Stimulated activated CD4-positive, alpha-beta T cell treated with anti-CD3 and anti-CD28 coated beads, TNF-alpha, amount 100 ng/mL, for 1 hour (primary cell): ENCODE measurements at places on chromosomes 12 and 14.

GRCh38 chr12:114955414-114956014 is 271.5 kb upstream of the TBX3 start:
- no peak for DNase-seq

- DNase-seq, result no peak
Measured at GRCh38 chr12:130526813-130527212, 189.1 kb downstream of the PIWIL1 start.

- DNase-seq, result no peak
Measured at GRCh38 chr14:41349289-41349910, 257.3 kb upstream of the LRFN5 start.

DNA sequence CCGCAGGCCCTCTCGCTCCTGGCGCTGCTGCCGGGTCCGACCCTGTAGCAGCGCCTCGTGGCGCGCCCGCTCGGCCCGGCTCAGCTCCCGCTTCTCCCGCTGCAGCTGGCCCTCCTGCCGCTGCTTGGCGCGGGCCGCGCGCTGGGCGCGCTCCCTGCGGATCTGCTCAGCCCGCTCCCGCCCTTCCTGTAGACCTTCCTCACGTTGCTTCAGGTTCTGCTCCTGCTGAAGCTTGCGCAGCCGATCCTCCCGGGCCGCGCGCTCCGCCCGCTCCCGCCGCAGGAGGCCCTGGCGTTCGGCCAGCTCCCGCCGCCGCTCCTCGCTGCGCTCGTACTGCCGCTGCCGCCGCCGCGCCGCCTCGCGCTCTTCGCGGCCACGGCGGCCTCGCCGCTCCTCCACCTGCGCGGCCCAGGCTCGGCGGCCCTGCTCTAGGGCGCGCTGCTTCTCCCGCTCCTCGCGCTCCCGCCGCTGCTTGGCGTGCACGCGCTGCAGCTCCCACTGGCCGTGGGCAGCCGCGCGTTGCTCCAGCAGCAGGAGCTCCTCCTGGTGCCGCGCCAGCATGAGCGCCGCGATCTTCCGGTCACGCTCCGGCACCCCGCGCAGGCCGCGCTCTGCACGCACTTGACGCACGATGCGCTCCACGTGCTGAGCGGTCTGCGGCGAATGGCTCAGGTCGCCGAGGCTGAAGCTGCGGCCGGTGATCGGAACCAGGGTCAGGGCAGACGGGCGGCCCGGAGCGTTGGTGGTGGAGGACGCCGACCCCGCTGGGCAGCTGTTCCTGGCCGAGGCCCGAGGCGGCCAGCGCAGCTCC is 2.4 kb downstream of the CCDC177 start:
- DNase-seq, result no peak

GRCh38 chr14:37438444-37438843 is 156.6 kb downstream of the FOXA1 start:
- no peak for DNase-seq
